ENCODE measurements at places on chromosomes 1 and 21. TPM values are rescaled to one million over a fixed set of nuclear protein-coding genes. Genes with fewer than 3 reads are reported as not detected.

DNA sequence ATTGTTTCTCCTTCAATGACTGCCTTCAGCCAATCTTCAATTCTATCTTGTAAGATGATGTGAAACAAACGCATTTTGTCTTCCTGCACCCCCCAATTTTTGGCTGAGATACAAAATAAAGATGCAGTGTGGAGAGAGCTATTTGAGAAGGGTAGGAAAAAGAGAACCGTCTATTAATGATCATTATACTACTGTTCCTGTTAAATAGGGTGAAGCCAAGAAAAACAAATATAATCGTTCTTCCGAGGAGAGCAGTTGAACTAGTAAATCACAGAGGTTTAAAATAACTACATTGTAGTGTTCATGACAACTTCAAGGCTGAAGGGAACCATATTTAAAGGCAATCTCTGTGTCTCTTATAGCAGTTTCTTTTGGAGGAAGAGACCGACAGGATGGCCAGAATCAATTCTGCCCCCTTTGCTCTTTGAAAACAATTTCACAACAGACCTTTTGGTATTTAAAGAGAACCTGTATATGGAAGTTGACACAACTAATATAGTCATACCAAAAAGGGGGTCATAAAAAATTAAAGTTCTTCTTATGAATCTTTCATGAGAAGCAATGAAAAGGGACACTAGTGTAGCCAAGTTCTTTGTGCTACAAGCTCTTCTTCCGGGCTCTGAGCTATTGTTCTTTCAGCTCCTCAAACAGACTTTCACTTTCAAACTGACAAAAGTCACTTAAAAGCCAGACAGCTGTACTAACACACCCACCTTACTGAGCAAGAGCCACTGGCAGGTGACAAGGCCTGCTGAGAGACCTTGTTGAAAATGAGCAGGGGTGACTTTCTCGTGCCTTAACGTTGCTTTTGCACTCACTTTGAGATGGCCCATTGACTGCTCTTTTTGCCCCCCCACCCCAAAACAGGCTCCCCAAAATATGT is 30.9 kb downstream of the PROX1 start:
- no peak for DNase-seq
- no peaks in the 10 kb centered on the region for H3K4me1 ChIP-seq
- H3K4me3 ChIP-seq = no peak overlapping the region
- no peaks in the 10 kb centered on the region for H3K27me3 ChIP-seq

DNA sequence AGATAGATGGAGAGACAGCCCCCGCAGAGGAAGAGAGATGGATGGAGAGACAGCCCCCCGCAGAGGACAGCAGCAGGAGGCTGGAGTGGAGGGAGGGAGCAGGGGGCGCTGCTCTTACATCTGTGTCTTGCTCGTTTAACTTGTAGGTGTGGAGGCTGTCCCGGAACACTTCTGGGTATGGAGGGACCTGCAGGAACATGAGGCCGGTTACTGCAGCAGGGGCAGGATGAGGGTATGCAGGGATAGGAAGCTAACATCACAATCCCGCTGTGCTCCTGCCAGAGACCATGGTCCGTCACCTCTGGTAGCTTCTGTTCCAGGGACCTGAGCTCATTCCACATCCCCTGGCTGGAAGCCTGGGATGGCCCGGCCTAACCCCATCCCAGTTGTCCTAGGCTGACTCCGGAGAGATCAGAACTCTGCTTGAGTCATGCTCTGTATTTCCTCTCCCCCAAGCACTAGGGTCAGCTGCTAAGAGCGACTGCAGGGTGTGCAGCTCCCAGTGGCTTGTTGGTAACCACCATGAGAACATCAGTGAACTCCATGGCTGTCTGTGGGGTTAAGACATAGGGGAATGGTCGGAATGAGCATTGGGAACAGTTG is 36.7 kb upstream of the GOLT1A start:
- no peaks in the 10 kb centered on the region for H3K27me3 ChIP-seq
- DNase-seq = no peak
- peaks cover 16% of the 10 kb centered on the region for H3K4me1 ChIP-seq
- no peak overlapping the region for H3K27ac ChIP-seq
- H3K4me3 ChIP-seq = no peak overlapping the region

GRCh38 chr1:112537456-112537855 is 28.7 kb downstream of the WNT2B start:
- no peak overlapping the region for H3K4me3 ChIP-seq
- H3K27me3 ChIP-seq = no peaks in the 10 kb centered on the region
- H3K27ac ChIP-seq = no peak overlapping the region
- peaks cover 17% of the 10 kb centered on the region for H3K36me3 ChIP-seq

- H3K27me3 ChIP-seq = no peaks in the 10 kb centered on the region
- H3K36me3 ChIP-seq = no peaks in the 10 kb centered on the region
- no peak overlapping the region for H3K27ac ChIP-seq
- DNase-seq = no peak
- no peaks in the 10 kb centered on the region for H3K4me1 ChIP-seq
- no peak overlapping the region for H3K4me3 ChIP-seq
Observed at GRCh38 chr1:191907121-191907520, 251.1 kb upstream of the RGS18 start.

DNA sequence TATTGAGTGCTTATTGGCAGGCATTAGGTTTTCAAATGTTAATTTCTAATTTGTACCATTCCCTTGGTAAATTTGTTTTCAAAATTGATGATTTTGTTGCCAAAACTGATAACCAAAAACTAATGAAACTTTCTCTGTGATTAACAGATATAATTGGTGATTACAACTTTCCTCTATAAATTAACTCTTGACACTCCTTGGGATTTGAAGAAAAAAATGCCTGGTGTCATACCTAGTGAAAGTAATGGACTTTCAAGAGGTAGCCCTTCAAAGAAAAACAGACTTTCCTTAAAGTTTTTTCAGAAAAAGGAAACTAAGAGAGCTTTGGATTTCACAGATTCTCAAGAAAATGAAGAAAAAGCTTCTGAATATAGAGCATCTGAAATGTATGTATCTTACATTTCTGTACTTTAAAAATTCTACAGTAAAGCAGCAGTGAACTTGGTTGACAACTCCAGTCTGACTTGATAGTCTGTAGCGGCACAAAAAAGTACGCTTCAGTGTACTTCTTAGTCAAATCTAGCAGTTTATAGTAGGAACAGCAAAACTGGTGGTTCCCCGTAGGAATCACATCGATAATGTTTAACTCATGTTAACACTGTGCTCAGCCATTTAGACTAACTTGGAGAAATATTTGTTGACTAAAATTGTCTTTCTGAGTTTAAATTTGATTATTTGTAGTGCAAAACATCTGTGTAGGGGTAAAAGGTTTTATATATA is 3.0 kb downstream of the USP1 start:
- H3K36me3 ChIP-seq = peaks cover 17% of the 10 kb centered on the region
- peaks cover 31% of the 10 kb centered on the region for H3K4me1 ChIP-seq
- DNase-seq = no peak
- no peak overlapping the region for H3K4me3 ChIP-seq

- H3K27me3 ChIP-seq = no peaks in the 10 kb centered on the region
- no peaks in the 10 kb centered on the region for H3K36me3 ChIP-seq
- H3K4me1 ChIP-seq = peaks cover 25% of the 10 kb centered on the region
- H3K27ac ChIP-seq = no peak overlapping the region
- no peak for DNase-seq
Observed at GRCh38 chr1:67630438-67631045, 54.5 kb upstream of the GADD45A start.

DNA sequence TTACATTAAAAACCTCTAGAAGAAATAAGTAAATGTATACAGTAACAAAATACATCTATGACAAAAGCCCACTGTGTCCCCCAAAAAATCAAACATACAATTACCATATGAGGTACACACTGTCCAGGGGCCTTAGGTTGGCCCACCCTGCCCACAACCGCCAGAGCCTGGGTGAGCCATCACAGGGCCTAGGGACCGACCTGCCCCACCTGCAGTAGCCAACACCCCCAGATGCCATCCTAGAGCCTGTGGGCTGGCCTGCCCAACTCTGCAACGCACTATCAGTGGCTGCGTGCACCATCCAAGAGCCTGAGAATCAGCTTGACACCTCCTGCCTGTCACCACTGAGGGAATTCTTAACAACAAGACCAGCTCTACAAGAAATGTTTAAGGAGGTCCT is 39.0 kb downstream of the FAF1 start:
- DNase-seq = no peak
- H3K36me3 ChIP-seq = no peaks in the 10 kb centered on the region
- no peak overlapping the region for H3K27ac ChIP-seq
- H3K4me1 ChIP-seq = no peaks in the 10 kb centered on the region
- H3K27me3 ChIP-seq = no peaks in the 10 kb centered on the region

GRCh38 chr1:208851366-208851765 is 607.2 kb upstream of the PLXNA2 start:
- no peaks in the 10 kb centered on the region for H3K27me3 ChIP-seq
- no peaks in the 10 kb centered on the region for H3K36me3 ChIP-seq

- H3K36me3 ChIP-seq = no peaks in the 10 kb centered on the region
- DNase-seq = no peak
- no peak overlapping the region for H3K4me3 ChIP-seq
Observed at GRCh38 chr1:41199375-41199774, 42.7 kb downstream of the SCMH1 start.

- H3K27ac ChIP-seq = peak overlapping the region; percentile 95
- H3K4me1 ChIP-seq = peaks cover 80% of the 10 kb centered on the region
Observed at GRCh38 chr1:43533584-43533983, 2.9 kb downstream of the PTPRF start.

DNA sequence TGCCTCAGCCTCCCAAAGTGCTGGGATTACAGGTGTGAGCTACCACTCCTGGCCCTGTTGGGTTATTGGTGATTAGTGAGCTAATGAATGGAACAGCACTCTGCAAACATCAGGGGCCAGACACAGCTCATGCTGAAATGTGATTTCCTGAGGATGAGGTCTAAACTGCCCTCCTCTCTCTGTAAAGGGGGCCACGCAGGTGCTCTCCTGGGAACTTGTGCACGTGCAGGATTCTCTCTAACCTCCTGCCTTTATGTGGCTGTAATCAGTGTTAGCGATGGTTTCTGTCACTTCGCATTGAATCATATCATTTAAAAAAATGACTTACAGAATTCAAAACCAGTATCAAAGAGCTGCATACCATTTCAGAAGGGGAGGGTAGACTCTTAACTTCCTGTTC is 3.6 kb downstream of the GPR157 start:
- H3K4me3 ChIP-seq = no peak overlapping the region
- no peak for DNase-seq
- H3K4me1 ChIP-seq = peaks cover 72% of the 10 kb centered on the region
- H3K27me3 ChIP-seq = no peaks in the 10 kb centered on the region

- H3K36me3 ChIP-seq = no peaks in the 10 kb centered on the region
- H3K4me3 ChIP-seq = no peak overlapping the region
- H3K27me3 ChIP-seq = peaks cover 13% of the 10 kb centered on the region
- no peak overlapping the region for H3K27ac ChIP-seq
Observed at GRCh38 chr21:37742115-37742514, 174.1 kb downstream of the KCNJ6 start.

DNA sequence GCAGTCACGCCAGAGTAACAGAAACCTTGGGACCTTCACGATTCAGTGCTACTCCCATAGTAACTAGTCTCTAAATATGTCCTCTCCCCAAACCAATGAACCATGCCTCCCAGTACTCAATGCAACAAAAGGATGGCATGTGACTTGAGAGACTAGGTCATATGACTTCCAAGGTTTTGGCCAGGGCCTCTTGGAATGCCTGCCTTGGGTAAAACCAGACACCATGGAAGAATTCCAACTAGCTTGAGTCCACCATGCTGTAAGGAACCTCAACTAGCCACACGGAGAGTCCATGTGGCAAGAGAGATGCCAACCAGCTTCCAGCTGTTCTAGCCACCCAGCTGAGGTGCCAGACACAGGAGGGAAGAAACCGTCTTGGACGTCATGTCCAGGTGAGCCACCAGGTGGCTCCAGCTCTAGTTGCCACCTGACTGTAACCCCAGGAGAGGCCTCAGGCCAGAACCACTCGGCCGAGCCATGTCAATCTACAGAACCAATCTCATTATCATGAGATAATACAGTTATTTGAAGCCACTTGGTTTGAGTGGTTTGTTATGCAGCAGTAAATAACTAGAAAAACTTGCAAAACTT is 115.0 kb downstream of the SYF2 start:
- H3K4me1 ChIP-seq = no peaks in the 10 kb centered on the region
- no peak overlapping the region for H3K27ac ChIP-seq
- no peaks in the 10 kb centered on the region for H3K27me3 ChIP-seq
- no peaks in the 10 kb centered on the region for H3K36me3 ChIP-seq
- no peak for DNase-seq
- no peak overlapping the region for H3K4me3 ChIP-seq

DNA sequence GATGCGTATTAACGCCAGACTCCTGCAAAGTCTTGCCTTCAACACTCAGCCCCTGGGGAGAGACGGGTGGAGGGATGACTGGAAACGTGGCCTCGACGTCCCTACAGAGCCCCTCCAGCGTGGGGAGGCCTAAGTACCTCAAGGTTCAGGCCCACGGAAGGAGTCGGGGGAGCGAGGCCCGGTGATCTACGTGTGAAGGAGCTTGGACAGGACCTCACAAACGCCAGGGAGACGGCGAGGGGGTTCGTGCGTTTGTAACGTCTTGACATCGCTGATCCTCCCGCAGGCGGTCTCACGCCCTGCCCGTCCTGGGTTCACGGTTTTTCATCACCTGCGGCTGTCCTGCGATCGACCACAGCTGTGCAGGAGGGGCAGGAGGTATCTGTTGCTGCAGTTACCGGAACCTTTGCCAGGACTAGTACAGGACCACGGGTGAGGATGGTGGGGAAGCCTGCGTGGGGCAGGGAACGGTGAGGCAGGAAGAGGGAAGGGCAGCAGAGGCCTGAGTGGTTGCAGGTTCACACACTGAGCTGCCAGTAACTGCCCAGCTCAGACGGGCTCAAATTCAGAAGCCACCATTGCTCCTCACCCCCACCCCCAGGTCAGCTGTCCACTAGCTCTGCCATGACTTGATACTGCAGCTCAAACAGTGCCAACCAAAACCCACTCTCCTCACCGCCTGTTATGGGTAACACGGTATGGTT is 889 bp upstream of the CCNL2 start:
- H3K4me3 ChIP-seq = peak overlapping the region; percentile 57
- H3K36me3 ChIP-seq = peaks cover 69% of the 10 kb centered on the region
- peak overlapping the region; percentile 83 for H3K27ac ChIP-seq
- H3K27me3 ChIP-seq = no peaks in the 10 kb centered on the region
- no peak for DNase-seq
- H3K4me1 ChIP-seq = peaks cover 43% of the 10 kb centered on the region

The SELENBP1 gene
- total RNA-seq = 67.5 TPM

The S100A14 gene
- 252 TPM for total RNA-seq

The CA6 gene
- 49.2 TPM for total RNA-seq

The CRYAA gene
- not detected for total RNA-seq

The AGBL4 gene
- 1.0 TPM for total RNA-seq

The C1orf116 gene
- total RNA-seq = 40.6 TPM

The WNT2B gene
- 57.9 TPM for total RNA-seq

The CAPN9 gene
- not detected for total RNA-seq

The PLA2G2C gene
- total RNA-seq = not detected

Data from suprapubic skin (tissue), 4 donors.